Renal cortex interstitium (tissue), 15 donors: ENCODE measurements at places on chromosomes 5 and 9.

DNA sequence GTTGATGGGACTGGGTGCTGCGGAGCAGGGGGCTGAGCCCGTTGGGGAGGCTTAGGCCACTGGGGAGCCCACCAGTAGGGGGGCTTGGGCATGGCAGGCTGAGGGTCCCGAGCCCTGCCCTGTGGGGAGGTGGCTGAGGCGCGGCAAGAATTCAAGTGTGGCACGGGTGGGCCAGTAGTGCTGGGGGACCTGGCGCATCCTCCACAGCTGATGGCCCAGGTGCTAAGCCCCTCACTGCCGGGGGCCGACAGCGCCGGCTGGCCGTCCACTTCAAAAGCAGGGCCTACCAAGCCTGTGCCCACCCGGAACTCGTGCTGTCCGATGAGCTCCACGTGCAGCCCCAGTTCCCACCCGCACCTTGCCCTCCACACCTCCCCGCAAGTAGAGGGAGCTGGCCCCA, 917.5 kb downstream of the TAF11L14 start:
- no peak for DNase-seq

DNA sequence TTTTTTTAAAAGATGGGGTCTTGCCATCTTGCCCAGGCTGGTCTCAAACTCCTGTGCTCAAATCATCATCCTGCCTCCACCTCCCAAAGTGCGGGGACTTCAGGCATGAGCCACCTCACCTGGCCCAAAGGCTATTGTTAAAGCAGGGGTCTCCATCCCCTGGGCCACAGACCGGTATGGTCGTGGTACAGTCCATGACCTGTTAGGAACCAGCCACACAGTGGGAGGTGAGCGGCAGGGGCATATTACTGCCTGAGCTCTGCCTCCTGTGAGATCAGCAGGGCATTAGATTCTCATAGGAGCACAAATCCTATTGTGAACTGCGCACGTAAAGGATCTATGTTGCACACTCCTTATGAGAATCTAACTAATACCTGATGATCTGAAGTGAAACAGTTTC, 7.3 kb upstream of the NOL6 start:
- no peak for DNase-seq

DNA sequence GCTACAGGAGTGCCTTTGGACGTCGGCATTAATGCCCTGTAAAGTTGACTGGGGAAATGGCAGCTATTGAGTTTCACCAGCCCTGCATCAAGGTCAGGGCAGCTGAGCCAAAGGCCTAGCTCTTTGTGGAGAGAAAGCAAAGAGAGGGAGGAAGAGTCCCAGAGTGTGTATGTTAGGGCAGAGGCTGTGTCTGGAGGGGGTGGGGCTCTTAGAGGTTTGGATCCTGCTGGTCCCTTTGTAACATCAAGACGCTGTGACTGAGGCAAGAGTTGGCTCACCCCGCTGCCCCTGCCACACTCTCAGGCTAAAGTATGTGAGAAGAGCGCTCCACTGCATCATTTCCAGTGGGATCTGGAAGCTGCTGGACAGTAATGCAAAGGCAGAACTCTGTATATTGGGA, 34.3 kb downstream of the TMOD1 start:
- DNase-seq, result no peak

- DNase-seq, result no peak
These were observed 178.9 kb downstream of the MSX2 start for GRCh38 chr5:174903172-174903732.

- no peak for DNase-seq
These were observed 757.4 kb downstream of the PTPRD start for GRCh38 chr9:9855177-9856078.

DNA sequence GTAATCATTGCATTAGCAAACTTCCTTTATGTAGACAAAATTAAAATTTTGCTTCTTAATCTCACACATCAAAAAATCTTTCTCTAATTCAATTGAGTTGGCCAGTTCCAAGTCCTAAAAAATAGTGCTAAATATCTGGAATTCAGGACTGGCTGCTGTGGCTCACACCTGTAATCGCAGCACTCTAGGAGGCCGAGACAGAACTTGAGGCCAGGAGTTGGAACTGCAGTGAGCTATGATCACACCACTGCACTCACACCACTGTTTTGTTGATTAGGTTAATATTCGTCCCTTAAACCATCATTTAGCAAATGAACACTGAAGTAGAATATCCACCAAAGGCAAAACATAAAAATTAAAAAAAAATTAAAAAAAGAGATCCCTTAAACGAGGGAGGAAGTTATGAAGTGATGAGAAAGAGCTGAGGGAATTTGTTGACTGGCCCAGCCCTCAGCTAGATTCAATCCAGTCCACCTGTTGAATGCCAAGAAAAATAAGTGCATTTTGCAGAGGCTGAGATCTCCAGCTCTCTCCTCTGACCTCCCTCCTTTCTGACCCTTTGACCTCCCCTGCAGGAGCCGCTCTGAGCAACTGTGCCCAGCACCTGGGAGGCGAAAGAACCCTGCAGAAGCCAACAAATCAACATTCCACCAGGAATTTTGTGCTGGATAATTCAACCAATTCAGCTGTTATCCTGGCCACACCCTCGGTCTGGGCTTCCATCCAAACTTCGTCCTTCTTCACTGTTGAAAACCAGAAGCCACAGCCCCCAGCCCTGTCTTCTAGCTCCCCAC, 96.8 kb downstream of the OR2K2 start:
- DNase-seq, result no peak

GRCh38 chr5:7676455-7676854, 174.5 kb downstream of the CFAP90 start:
- DNase-seq, result no peak

DNA sequence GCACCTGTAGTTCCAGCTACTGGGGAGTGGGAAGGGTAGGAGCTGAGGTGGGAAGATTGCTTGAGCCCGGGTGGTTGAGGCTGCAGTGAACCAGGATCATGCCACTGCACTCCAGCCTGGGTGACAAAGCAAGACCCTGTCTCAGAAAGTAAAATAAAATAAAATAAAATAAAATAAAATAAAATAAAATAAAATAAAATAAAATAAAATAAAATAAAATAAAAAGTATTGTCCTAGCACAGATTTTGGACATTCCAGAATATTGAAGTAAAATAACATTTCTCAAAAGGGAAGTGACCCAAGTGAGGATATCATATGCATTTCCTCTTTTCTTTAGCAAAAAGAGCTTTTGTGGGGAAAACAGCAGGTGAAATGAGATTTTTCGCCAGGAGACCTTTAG, 83.5 kb downstream of the TMEM174 start:
- no peak for DNase-seq

DNA sequence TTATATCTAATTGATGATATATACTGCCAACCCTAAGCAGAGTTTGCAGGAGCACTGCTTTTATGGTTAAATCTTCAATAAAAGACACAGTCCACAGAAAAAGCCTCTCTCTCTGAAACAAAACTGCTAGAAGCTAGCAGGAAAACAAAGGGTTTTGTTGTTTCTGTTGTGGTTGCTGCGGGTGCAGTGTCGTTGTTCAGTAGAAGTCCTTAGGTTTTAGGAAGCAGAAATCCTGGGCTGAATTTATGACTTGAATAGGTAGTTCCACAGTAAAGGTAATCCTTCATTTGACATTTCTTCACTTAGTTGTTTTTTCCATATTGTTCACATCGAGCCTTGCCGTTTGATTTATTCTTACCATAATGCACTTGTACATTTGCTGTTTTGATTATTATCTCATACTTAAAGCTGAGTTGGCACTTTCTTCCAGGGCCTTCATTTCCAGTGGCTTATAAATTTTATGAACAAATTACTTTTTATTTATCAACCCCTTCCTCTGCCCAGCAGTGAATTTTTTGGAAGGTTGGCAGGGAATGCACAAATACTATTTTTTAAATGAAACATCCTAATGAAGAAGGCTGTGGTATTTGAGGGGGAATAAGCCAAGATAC, 209.6 kb upstream of the SLC30A5 start:
- no peak for DNase-seq

GRCh38 chr5:142408981-142409481, 84.2 kb upstream of the SPRY4 start:
- no peak for DNase-seq

DNA sequence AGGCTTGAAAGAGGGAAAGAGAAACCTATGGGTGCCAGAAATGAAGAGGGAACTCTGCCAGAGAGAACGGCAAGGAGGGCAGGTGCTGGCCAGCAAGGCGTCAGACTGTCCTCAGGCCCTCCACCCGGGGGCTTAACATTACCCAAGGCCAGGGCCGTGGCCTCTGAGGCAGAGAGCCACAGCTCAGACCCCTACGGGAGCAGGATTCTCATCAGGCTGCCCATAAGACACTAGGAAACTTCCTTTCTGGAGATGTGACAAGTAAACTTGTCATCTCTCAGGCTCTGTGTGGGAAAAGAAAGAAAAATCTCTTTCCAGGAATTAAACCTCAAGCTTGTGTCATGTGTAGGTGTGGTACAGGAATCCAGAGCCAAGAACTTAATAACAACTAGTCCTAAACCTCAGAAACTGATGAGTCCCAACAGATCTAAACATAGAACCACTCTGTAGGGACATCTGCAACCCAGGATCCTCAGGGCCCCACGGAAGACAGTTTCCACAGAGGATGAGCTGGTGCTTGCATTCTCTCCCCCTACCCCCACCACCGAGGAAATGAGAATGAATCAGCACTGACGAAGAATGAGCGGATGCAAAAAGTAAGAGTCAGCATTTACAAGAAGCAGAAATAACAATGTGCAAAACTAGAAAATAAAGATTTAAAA, 74.3 kb downstream of the DCP2 start:
- DNase-seq, result no peak

- no peak for DNase-seq
These were observed 32.4 kb downstream of the LPAR1 start for GRCh38 chr9:111005746-111006470.

DNA sequence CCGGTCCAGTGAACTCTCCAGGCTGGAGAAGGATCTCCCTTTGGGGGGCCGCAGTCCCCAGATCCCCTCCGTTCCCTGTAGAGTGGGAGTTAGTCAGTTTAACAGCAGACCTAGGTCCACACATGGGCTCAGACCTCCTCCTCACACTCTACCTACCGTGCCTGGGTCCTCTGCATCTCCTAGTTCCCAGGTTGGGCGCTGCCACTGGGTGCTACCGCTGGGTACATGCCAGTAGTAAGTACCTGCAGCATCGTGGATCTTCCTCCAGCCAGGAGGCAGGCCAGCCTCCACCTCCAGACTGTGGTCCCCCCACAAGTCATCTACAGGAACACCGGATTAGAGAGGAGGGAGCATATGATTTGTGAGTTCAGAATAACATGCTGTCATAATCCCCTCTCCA, 802 bp downstream of the APBB3 start:
- DNase-seq, result no peak

- DNase-seq, result no peak
These were observed 302.9 kb upstream of the PAPPA start for GRCh38 chr9:115850548-115851304.

DNA sequence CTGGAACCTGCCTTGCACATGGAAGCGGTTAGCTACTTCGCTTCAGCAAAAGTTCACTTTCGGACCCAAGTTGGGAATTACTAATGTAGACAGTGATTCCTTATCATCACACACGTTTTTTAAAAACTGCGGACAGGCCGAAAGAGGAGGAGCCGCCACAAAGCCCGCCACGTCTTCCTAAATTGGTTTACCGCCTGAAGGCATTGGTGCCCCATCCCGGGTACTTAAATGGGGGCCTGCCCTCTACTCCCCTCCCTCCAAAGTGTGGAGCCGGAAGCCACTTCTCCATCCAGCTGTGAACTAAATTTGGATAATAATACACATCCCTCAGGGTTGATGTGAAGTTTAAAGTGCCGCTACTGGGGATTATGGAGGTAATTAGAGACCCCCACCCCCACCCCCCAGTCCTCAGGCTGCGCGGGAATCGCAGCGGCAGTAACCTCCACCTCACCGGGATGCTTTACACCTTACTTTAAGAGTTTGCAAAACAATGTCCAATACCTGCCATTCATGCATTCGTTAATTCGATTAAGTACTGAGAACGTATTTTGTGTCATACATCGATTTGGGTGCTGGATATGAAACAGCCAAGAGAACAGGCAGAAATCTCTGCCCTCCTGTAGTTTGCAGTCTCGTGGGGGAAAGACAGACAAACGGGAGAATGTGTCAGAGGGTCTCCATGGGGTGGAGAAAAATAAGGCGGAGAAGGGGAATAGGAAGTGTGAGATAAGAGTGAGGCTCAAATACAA, 937 bp upstream of the MACROH2A1 start:
- no peak for DNase-seq

DNA sequence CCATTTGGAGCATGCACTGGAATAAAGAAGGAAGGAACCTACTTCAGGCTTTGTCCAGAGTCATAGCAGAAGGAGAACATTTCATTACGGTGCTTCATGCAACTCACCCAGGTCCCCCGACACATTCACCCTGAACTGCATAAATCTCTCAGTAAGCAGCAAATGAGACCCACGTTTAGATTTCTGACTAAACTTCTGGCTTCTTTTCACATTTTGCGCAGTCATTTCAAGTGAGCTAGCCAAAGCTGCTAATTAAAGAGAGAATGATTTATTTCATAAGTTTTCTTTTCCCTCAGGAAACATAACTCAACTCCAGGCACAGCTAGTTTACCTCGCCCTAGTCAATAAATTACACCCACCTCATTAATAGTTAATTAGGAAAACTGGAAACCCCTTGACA, 88.6 kb upstream of the GAS1 start:
- DNase-seq, result no peak

DNA sequence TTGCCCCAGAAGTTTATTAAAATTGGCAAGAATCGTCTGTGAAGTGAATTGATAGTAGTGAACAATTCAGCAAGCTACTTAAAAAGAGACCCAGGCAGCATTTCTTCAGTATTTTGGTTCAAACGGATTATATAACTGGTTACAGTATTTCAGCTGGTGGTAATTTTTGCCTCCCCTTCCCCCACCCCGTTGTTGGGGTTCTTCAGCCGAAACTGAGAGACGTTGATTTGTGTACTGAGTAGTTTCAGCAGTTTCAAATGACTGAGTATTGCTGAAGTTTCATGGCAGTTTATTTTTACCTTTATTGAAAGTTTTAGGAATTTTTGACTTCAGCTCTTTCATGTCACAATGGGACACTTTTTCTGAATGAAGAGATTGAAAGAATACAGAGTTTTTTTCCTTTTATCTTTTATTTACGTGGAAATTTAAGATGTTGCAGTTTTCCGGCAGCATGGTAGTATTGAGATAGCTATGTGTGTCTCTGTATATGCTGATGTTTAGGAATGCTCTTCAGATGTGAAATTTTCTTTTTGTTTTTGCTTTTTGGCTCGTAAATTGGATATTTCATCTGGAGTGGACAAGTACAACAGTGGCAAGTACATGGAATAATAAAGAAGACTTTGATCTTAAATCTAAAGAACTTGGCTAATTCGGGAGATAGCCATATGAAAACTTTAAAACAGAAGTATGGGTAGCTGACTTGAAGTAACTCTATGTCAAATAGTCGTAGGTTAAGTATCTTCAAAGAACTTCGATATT, 1.9 kb downstream of the GPBP1 start:
- no peak for DNase-seq

DNA sequence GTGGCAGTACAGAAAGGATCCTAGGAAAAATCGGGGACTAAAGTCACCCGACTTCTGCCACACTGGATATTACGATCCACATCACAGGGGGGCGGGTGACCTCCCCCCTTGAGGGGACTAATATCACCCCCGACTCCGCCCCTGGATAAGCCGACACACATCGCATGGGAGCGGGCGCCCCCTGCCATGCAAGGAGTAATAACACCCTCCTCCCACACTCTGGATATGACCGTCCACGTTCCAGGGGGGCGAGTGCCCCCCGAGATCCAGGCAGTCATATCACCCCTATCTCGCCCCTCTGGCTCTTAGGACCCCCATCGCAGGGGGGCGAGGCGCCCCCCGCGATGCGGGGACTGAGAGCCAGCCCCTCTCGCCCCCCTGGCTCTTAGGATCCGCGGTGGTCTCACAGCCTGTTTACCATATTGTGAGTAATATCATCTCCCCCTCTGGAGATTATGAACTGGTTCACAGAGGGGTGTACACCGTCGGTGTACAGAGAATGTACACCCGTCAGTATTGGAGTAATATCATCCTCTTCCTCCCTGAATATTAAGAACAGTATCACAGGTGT, 423.0 kb downstream of the DIRAS2 start:
- no peak for DNase-seq
